Osteocyte (in vitro differentiated cells): ENCODE measurements at places on chromosomes 2 and 18. TPM values are rescaled to one million over a fixed set of nuclear protein-coding genes. Genes with fewer than 3 reads are reported as not detected.

- H3K27ac ChIP-seq = no peak overlapping the region
- no peak for DNase-seq
- H3K36me3 ChIP-seq = peaks cover 12% of the 10 kb centered on the region
- H3K4me3 ChIP-seq = no peak overlapping the region
- no peaks in the 10 kb centered on the region for H3K4me1 ChIP-seq
These were observed 74.9 kb upstream of the DNMT3A start for GRCh38 chr2:25416674-25417073.

DNA sequence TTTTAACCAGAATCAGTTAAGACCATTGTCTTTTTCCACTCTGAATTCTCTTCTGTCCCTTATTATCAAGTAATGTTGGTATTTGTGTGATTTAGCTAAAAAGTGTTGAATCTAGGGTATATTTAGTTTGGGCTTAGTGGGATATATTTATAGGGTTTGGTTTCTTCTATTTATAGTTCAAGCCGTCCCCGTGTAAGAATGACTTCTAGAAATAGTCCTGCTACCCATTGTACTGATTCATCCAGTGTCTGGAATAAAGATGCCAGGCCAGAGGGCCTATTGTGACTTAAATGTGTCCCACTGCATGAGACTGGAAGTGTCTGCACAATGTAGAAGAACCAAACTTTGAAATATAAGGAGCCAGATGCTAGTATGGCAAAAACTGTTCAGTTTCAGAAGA, 364.8 kb downstream of the TNS1 start:
- peaks cover 21% of the 10 kb centered on the region for H3K4me1 ChIP-seq
- H3K4me3 ChIP-seq = no peak overlapping the region
- H3K27me3 ChIP-seq = peaks cover 2% of the 10 kb centered on the region
- no peak for DNase-seq
- H3K27ac ChIP-seq = no peak overlapping the region

- DNase-seq = no peak
- H3K27ac ChIP-seq = no peak overlapping the region
- no peaks in the 10 kb centered on the region for H3K36me3 ChIP-seq
- no peak overlapping the region for H3K4me3 ChIP-seq
- no peaks in the 10 kb centered on the region for H3K4me1 ChIP-seq
These were observed 20.7 kb upstream of the TTN start for GRCh38 chr2:178827739-178828485.

- H3K27me3 ChIP-seq = no peaks in the 10 kb centered on the region
- DNase-seq = no peak
- H3K27ac ChIP-seq = no peak overlapping the region
These were observed 279.5 kb upstream of the STON1 start for GRCh38 chr2:48250474-48250844.

GRCh38 chr2:58339548-58340243, 98.6 kb upstream of the FANCL start:
- no peak for DNase-seq
- no peak overlapping the region for H3K4me3 ChIP-seq
- peaks cover 9% of the 10 kb centered on the region for H3K27me3 ChIP-seq
- H3K36me3 ChIP-seq = no peaks in the 10 kb centered on the region

- H3K27me3 ChIP-seq = no peaks in the 10 kb centered on the region
- H3K36me3 ChIP-seq = no peaks in the 10 kb centered on the region
- DNase-seq = no peak
- H3K27ac ChIP-seq = no peak overlapping the region
These were observed 319.9 kb downstream of the MYCN start for GRCh38 chr2:16260041-16260830.

DNA sequence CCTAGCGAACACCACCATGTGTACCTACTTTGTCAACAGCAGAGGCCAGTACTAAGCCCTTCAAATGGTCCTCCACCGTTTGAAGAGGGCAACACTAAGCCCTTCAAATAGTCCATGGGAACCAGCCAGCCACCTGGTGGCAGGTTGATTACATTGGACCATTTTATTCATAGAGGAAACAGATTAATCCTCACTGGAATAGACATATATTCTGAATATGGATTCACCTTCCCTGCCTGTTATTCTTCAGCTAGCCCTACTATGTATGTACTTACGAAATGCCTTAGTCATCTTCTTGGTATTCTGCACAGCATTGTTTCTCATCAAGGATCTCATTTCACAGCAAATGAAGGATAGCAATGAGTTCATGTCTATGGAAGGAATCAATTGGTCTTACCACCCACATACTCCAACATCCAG, 10.0 kb upstream of the ZNF396 start:
- no peaks in the 10 kb centered on the region for H3K36me3 ChIP-seq
- peaks cover 24% of the 10 kb centered on the region for H3K4me1 ChIP-seq
- H3K27me3 ChIP-seq = peaks cover 7% of the 10 kb centered on the region
- no peak overlapping the region for H3K4me3 ChIP-seq
- H3K27ac ChIP-seq = no peak overlapping the region

- no peaks in the 10 kb centered on the region for H3K36me3 ChIP-seq
- DNase-seq = no peak
- peaks cover 22% of the 10 kb centered on the region for H3K27me3 ChIP-seq
- H3K4me1 ChIP-seq = peaks cover 3% of the 10 kb centered on the region
These were observed 373.1 kb upstream of the FANCL start for GRCh38 chr2:58614219-58614618.

- H3K36me3 ChIP-seq = no peaks in the 10 kb centered on the region
- DNase-seq = no peak
- no peak overlapping the region for H3K27ac ChIP-seq
- no peak overlapping the region for H3K4me3 ChIP-seq
These were observed 36.7 kb downstream of the RMP24 start for GRCh38 chr18:36009214-36009613.

- H3K27ac ChIP-seq = no peak overlapping the region
- no peak overlapping the region for H3K4me3 ChIP-seq
- no peaks in the 10 kb centered on the region for H3K4me1 ChIP-seq
- peaks cover 18% of the 10 kb centered on the region for H3K27me3 ChIP-seq
- H3K36me3 ChIP-seq = no peaks in the 10 kb centered on the region
These were observed 35.5 kb upstream of the SP5 start for GRCh38 chr2:170679607-170680079.

- H3K27me3 ChIP-seq = peaks cover 17% of the 10 kb centered on the region
- H3K36me3 ChIP-seq = no peaks in the 10 kb centered on the region
- no peak for DNase-seq
- no peaks in the 10 kb centered on the region for H3K4me1 ChIP-seq
- H3K4me3 ChIP-seq = no peak overlapping the region
- no peak overlapping the region for H3K27ac ChIP-seq
These were observed 67.2 kb upstream of the ID2 start for GRCh38 chr2:8614646-8615045.

- DNase-seq = no peak
- H3K4me1 ChIP-seq = peaks cover 5% of the 10 kb centered on the region
- H3K4me3 ChIP-seq = no peak overlapping the region
- no peaks in the 10 kb centered on the region for H3K36me3 ChIP-seq
- no peak overlapping the region for H3K27ac ChIP-seq
- H3K27me3 ChIP-seq = no peaks in the 10 kb centered on the region
These were observed 208.9 kb upstream of the TNP1 start for GRCh38 chr2:217068677-217069250.

The GPR45 gene
- total RNA-seq = not detected in 2 replicates

The FAM110C gene
- total RNA-seq = not detected in 2 replicates

The CNGA3 gene
- total RNA-seq = not detected in 2 replicates

The LONRF2 gene
- total RNA-seq = 0.26 and 0.32 TPM in 2 replicates

The SLC8A1 gene
- total RNA-seq = 17.3 and 18.0 TPM in 2 replicates

The DYSF gene
- total RNA-seq = 68.8 and 72.0 TPM in 2 replicates
